ENCODE measurements at places on chromosomes 11 and 22.

- DNase-seq, result no peak
Observed at GRCh38 chr11:42576318-42576717, 735.5 kb upstream of the API5 start.

GRCh38 chr11:66418986-66419308, 1.9 kb upstream of the NPAS4 start:
- DNase-seq, result no peak

DNA sequence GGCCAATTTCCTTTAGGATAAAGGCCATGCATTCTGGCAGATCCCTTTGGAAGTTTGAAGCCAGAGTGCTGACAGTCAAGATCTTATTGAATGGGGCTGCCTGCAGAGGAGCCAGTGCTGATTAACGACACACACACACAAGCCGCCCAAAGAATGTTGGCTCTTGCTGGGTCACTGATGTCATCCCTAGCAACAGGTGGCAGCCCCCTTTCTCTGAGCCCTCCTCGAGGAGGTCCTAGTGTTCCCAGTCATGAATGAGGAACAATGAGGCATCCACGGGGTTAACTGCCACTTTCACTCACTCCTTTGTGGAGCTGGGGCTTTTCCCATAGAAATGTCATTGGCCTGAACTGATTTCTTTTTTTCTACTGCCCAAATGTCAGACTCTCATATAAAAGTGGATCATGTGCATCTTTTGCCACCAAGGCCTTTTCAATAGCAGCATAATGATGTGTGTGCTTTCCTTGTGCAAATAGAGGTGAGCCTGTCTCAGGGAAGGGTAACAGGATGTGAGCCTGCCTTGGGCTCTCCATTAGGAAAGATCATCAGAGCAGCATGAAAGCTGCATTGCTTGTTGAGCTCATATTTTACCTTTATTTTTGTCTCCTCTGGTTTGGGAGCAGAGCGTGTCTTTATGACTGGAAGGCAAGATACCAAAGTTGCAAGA, 301.8 kb upstream of the MTNR1B start:
- no peak for DNase-seq

- no peak for DNase-seq
Observed at GRCh38 chr22:18023509-18024275, 669 bp downstream of the MICAL3 start.

DNA sequence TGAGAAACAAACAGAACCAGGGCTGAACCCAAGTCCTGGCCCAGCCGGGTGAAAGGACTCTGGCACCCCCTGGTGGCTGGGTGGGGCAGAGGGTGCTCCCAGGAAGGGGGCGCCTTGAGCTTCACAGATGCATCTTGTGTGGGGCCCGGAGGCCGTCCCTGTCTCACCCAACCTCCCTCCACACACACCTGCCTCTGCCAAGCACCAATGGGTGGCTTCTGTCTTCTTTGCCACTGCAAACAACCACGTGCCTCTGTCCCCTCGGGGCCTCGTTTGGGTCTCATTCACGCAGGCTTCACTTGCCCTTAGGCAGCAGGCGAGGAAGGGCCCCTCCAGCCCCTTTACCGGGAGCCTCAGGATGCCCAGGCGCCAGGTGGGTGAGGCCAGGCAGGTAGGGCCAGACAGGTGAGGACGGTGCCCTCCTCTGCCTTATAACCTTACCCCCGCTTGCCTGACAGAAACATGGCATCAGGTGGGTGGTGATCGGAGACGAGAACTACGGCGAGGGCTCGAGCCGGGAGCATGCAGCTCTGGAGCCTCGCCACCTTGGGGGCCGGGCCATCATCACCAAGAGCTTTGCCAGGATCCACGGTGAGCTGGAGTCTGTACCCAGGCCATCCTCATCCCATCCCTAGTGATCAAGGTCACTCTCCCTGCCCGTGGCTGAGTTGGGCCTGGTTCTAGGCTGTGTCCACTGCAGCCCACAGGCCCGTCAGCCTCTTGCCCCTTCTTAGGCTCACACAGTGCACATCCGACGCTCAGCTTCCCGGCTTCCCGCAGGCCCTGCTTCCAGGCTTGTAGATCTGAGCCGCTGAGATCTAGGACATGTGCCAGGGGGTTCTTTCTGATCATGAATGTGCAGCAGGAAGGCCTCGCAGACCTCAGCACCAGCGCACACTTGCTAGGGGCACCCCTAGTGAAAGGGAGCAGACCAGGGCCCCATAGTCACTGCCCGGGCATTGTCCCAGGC, 17.2 kb downstream of the POLR3H start:
- DNase-seq, result peak; percentile 45

- DNase-seq, result no peak
Observed at GRCh38 chr22:31739795-31740201, 10.1 kb downstream of the PRR14L start.

- peak; percentile 49 for DNase-seq
Observed at GRCh38 chr22:40348025-40348658, 1.8 kb downstream of the ADSL start.

- DNase-seq, result peak; percentile 12
Observed at GRCh38 chr22:33049119-33049729, 9.0 kb downstream of the SYN3 start.

DNA sequence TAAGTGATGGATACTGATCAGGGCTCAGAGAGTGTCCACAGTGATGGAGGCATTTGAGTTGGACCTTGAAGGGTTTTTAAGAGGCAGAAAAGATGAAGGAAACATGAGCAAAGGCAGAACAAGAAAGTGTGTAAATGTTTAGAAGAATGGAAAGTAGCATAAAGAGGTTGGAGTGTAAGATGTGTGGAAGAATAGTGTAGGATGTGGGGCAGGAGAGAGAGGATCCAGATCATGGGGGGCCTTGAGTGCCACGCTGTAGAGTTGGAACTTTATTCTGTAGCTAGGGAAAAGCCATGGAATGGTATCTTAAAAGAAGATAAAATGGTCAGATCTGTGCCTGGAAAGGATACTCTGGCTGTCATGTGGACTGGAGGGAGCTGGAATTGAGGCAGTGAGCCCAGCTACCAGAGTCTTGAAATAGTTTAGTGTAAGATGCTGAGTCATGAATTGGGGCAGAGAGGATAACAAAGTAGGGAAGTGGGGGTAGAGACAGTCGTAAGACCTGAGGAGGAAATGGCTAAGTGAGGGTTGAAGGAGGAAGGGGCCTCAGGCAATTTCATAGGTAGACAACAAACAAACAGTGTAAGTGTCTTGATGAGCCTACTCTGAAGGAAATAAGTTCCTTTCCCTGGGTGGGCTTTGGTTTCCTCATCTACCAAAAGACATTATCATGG, 6.7 kb downstream of the KCNE3 start:
- no peak for DNase-seq

DNA sequence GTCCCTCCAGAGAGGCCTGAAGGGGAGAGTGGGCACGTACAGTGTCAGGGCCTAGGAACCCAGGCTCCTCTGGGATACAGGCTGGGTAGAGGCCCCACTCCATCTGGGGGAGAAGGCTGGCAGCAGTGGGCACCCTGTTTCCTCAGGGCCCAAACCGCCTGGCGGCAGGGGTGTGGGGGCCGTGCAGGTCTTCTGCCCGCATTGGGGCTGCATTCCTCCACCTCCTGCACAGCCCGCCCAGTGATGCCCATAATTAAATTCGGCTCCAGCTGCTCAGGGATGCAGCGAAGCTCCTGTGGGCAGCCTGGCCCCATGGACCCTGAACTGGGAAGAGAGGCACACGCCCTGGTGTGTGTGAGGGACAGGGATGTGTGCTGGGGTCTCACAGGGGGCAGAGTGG, 35.4 kb downstream of the KCNQ1OT1 start:
- DNase-seq, result no peak

- DNase-seq, result no peak
Observed at GRCh38 chr11:74559934-74560309, 32.5 kb upstream of the POLD3 start.

GRCh38 chr11:32529994-32530588, 53.5 kb upstream of the EIF3M start:
- DNase-seq, result no peak

DNA sequence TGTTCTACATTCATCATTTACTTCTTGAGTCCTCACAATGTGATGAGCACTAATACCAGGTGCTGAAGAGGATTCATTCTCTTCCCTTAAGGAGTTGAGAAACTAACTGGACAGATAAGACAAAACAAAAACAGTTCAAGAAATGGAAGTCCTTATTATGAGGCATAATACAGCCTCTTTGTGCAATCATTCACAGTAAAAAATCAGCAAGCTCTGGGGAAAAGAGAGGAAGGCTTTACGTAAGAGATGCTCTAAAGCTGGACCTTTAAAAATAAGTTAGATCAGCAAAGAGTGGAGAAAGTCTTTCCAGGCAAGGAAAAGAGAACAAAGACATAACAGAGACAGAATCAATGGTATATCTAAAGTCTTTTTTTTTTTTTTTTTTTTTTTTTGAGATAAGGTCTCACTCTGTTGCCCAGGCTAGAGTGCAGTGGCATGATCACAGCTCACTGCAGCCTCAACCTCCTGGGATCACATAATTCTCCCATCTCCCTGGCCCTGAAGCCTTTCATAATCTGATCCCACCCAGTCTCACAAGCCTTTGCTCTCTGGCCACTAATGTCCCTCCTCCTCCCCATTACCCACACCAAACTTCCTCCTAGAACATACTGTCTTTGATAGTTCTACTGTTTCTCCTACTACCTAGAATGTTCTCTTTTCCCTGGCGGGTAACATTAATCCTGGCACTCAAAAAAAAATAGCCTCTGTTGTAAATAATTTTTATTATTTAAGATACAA, 40.9 kb downstream of the MRTFA start:
- no peak for DNase-seq

GRCh38 chr11:82034527-82034926, 699.1 kb downstream of the FAM181B start:
- DNase-seq, result no peak

GRCh38 chr11:77071671-77072605, 5.2 kb downstream of the CAPN5 start:
- no peak for DNase-seq

DNA sequence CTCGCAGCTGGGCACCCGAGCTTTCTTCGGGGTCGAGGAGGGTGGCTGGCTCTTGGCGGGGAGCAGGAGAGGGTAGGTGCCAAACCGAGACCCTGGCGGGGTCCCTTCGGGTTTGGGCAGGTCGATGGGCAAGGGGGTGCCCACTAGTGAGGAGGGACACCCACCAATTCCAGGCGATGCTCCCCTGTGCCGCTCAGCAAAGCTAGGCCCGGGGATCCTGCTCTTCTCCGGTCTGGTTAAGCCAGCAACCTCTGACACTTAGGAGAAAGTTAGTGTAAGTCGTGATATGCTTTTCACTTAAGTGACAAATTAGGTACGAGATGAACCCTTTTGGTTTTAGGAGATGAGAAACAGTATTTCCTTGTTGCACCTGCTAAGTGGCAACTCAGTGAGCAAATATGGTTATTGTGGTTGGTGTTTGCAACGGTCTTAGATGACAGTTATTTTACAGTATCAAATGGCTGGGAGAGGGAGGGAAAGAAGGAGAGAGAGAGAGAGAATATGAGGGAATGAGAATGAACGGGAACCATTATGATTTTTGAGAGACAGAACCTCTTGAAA, 565 bp downstream of the NUCB2 start:
- DNase-seq, result no peak

GRCh38 chr11:71342116-71342515, 89.7 kb upstream of the SHANK2 start:
- no peak for DNase-seq

DNA sequence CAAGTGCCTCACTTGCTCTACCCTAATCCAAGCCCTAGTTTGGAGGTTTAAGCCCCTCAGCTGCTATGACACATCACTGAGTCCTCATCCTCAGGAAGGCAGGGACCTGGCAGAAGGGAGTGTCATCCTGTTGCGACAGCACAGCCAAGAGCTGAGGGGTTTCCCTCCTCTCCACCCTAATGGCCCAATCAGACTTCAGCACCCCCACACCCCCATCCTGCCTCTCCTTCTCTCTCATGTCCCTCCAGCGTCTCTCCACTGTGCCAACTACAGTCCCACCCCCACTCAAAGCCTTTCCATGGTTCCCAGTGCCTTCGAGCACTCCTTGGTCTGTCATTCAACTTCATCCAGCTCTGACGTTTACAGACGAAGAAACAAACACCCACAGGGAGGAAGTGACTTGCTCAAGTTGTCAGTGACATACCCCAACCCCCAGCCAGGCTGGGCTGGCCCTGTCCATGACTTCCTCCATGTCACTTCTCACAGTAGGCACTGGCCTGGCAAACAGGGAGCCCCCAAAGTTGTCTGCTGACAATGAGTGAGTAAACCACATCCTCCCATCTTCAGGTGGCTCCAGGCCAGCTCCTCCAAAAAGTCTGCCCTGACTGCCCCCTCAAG, 15.6 kb downstream of the ARAP1 start:
- DNase-seq, result peak; percentile 37

GRCh38 chr11:93054881-93055280, 85.4 kb downstream of the MTNR1B start:
- DNase-seq, result no peak

GRCh38 chr11:83249972-83250593, 36.1 kb downstream of the CCDC90B start:
- DNase-seq, result no peak

DNA sequence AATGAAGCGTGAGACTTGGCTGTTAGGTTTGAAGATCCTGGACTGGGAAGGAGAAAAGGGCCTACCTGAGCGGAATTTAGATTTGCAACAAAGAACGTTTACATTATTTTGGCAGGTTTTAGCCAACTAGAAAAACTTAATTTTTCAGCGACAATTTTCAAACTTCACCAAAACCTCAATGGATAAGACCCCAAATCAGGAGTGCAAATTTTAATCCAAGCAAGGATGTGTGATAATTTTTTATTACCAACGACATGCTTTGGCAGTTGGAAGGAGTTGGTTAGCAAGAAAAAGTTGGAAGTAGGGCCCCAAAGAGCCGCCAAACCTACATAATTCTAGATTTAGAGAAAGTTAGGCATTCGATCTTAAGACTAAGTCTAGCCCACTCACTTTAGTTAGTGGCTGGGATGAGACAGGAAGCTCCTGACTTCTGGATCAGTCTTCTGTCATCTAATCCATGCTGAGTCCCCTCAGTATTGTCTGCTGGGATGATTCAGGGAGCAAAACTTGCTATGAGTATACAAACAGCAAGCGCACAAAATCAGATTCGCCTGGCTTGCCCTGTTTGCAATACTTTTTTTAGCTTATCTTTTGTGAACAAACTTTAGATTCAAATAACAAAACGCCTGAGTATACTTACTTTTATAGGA, 787 bp upstream of the RDX start:
- no peak for DNase-seq

- DNase-seq, result no peak
Observed at GRCh38 chr11:28245131-28245530, 136.9 kb downstream of the METTL15 start.

GRCh38 chr11:70517203-70517602, 118.9 kb downstream of the CTTN start:
- no peak for DNase-seq

DNA sequence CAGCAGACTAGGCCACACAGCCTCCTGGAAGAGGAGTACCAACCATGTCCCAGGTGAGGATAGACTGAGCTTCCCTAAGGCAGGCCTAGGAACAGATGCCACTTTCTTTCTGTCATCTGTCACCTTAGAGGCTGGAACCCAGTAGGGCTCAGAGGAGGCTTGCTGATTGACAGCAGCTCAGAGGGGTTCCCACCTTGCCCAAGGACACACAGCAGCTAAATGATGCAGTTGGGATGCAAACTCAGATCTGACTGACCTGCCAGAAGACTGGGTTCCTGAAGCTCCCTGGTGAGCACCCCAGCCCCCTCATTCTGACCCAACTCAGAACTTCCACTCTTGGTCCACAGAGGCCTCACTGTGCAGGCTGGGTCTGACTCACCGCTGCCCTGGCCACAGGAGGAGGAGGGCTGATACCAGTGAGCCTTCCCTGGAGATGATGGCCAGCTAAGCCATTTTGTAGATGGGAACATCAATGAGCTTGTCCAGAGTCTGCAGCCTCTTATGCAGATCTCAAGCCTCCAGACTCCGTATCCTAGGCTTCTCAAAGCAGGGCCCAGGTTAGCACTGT, 14.0 kb downstream of the CAPN5 start:
- DNase-seq, result no peak

Data from stimulated activated CD8-positive, alpha-beta memory T cell treated with anti-CD3 and anti-CD28 coated beads, Interleukin-4, amount 100 ng/mL, for 1 hour (primary cell).